A673 (cell line): ENCODE measurements at places on chromosomes 2 and 18. TPM values are rescaled to one million over a fixed set of nuclear protein-coding genes. Genes with fewer than 3 reads are reported as not detected.

DNA sequence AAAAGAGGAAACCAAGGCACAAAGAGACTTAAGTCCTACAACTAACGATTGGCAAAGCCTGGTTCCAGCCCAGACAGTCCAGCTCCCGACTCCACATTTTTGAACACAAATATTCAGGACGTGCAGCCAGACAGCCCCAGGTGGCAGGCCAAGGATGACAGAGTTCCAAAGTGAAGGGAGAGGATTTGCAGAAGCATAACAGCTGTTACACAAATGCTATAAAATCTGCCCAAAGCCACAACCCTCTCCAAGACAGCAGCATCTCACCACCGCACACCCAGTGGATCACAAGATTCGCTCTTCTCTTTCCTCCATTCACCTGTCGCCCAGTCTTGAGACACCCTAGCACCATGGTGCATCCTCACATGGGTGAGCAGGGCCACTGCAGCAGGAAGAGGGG, 227.1 kb upstream of the ID2 start:
- no peak for DNase-seq

DNA sequence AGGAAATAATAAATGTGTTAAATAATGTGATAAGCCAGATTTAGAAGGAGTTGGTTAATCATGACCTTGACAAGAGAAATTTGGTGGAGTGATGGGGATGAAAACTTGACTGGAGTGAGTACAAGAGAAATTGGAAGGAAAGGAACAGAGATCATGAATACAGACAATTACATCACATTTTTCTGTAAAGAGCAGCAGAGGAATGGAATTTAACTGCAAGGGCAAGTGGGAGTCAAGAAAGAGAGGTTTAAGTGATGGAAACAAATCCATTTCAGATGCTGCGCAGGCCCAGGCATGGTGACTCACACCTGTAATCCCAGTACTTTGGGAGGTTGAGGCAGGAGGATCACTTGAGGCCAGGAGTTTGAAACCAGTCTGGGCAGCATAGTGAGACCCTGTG, 46.7 kb downstream of the ICA1L start:
- no peak for DNase-seq

Gene SCYGR4
- total RNA-seq, result not detected in 2 replicates

Gene TRIM43
- total RNA-seq, result not detected in 2 replicates

Gene EFHD1
- total RNA-seq, result 0.58 and 1.4 TPM in 2 replicates

DNA sequence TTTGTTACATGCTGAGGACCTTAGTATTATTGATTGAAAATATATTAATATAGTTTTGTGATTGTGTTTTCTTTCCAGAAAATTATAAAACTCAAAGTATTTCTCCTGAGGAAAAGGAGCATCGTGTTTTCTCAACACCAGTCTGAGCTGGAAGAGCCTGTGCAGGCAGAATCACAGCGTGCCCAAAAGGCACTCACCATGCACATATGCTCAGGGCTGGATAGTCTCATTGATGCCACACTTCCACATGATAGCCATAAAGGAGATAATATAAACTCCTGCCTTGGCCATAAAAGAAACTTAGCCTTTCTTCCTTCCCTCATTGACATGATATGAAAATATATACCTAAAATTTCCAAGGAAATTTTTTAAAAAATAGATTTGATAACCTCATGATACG, 4.0 kb downstream of the PDE1A start:
- no peak for DNase-seq

DNA sequence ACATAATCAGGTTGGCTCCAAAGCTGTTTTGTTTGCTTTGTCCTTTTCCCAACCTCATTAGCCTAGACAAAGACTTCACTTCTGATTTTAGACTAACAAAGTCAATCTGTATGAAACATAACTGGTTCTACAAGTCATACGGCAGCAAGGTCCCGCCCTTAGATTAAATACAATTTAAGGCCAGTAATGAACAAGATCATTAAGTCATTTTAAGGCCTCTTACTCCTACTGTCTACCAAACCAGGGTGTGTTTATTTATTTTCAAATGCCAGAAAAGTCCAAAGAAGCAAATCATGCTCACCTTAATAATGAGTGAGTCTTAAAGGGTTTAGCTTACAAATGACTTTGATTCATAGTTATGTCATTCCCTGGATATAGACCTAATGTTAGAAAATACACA, 148.4 kb upstream of the ACVR2A start:
- DNase-seq, result no peak

DNA sequence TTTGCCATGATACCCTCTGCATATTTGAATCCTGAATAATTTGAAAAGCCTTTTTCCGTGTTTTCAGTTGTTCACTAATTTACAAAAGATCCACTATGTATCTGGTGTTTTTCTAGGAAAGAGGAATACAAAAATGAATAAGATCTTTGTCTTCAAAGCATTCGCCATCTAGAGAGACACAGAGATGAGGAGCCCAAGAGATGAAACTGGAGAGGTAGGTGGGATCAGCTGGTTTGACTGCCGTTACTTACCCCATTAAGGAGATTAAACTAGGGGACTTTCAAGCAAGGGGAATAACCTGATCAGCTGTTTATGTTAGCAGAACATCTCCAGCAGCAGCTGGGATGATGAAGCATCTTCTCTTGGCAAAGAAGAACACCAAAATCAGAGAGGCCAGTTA, 150.2 kb upstream of the SATB2 start:
- no peak for DNase-seq

DNA sequence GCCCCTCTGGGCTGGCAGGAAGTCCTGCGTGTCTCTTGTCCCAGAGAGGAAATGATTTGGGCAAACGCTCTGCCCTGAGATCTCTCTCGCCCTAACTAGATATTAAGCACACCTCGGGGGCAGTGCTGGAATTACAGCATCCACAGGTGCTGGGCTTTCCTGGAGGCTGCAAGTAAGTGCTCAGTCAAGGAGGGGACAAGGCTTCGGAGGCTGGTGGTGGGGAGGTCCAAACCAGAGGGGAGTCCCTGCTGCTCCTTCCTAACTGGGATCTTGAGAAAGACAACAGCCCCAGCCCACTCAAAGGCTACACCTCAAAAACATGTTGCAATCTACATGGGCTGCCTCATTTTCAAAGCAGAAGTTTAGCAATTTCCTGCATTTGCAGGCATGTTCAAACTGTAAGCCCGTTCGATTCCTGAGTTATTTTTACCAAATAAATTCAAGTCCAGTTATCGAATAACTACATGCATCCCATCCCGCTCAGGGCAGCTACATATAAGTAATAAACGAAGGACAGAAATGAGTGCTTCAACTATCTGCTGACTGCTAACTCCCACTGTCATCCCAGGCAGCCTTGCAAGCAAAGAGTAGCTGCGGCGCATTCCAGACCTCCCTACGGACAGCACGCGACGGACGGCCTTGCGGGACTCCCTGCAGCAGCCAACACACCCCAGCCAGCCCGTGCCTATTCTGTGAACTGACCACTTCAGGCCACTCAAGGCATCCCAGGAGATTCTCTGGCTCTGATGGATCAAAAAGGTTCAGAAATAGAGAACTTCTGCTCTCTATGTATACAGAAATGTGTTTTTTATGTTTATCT, 27.5 kb downstream of the ZNF516 start:
- no peak for DNase-seq

GRCh38 chr2:197497326-197497725, 2.3 kb downstream of the HSPD1 start:
- DNase-seq, result no peak

DNA sequence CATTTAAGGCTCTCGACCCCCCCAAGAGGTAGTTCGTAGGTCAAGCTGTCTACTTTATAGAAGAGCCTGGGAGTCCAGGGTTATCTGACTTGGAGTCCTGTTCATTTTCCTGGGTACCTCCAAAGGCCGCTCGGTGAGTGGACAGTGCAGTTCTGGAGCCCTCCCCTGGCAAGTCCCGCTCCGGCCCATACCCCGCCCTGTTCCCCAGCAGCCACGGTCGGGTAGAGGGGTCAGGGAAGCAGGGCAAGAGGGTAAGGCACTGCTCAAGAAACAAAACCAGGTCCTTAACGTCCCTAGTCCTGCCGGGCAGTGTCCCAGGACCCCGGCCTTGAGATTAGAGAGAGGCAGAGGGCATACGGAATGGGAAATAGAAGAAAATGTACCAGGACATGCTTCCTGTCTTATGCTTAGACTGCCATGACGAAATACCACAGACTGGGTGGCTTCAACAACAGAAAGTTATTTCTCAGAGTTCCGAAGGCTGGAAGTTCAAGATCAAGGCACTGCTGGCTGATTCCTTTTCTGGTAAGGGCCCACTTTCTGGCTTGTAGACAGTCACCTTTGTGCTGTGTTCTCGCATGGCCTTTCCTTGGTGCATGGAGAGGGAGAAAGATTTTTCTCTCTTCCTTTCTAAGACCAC, 5.4 kb upstream of the HPCAL1 start:
- no peak for DNase-seq

- no peak for DNase-seq
These were observed at the start of gene VIT for GRCh38 chr2:36696533-36696932. TSS of gene VIT (plus strand) at chr2:36696707. CDS start at chr2:36716371, 19,664 bp downstream.

Gene RTN4
- total RNA-seq, result 244 and 275 TPM in 2 replicates

Gene DES
- total RNA-seq, result not detected in 2 replicates

DNA sequence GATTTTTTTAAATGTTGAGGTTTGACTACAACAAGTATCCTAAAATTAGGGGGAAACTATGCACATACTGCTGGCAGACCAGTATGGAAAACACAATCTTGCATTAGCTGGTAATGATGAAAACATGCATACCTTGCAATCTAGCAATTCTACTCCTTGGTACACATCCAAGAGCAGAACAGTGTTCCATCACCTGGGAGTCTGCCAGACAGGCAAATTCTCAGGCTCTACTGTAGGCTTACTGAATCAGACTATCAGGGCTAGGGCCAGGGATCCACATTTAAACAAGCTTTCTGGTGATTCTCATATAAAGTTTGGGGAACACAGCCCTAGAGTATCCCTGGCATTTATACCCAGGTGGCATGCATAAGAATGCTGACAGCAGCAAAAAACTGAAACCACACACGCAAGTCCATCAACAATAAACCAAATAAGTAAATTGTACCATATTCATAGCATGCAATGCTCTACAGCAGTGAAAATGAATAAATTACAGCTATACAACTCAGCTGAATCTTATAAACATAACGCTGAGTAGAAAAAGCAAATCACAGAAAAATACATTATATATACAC, 13.6 kb downstream of the CDH2 start:
- DNase-seq, result no peak

DNA sequence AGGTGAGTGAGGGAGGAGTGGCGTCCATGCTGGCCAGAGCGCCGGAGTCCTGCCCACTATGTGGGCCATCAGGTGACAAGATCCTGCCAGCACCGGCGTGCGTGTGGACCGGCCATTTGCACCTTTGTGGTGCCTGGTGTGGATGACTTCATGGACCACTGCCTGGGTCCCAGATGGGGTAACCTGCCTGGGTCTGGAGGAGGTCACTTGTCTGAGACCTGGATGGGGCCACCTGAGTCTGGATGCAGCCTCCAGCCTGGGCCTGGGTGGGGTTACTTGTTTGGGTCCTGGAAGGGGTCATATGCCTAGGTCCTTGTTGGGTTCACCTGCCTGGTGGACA, 299.6 kb downstream of the NDUFA10 start:
- DNase-seq, result no peak

GRCh38 chr2:73503992-73504570, 118.4 kb downstream of the ALMS1 start:
- DNase-seq, result no peak

Gene GALNT5
- not detected in 2 replicates for total RNA-seq

DNA sequence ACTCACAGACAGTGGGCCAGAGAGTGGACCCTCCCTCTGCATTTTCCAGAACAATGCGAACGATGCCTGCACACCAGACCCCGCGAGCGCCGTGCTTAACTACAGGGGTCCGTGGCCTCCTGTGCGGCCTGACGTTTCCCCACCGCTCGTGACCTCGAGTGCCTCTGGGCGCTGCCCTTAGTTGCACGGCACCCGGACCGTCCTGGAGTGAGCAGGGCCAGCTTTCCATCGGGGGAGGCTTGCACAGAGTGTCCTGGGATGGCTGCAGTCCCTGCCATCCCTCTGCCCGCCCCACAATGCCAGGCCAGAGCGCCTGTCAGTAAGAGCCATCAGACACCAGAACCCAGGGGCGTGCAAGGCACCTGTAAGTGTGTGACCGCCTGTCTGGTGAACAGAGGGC, 217.0 kb downstream of the TWIST2 start:
- DNase-seq, result no peak

Gene ACP1
- 150 and 161 TPM in 2 replicates for total RNA-seq

Gene STPG4
- 0.37 and 0.75 TPM in 2 replicates for total RNA-seq

DNA sequence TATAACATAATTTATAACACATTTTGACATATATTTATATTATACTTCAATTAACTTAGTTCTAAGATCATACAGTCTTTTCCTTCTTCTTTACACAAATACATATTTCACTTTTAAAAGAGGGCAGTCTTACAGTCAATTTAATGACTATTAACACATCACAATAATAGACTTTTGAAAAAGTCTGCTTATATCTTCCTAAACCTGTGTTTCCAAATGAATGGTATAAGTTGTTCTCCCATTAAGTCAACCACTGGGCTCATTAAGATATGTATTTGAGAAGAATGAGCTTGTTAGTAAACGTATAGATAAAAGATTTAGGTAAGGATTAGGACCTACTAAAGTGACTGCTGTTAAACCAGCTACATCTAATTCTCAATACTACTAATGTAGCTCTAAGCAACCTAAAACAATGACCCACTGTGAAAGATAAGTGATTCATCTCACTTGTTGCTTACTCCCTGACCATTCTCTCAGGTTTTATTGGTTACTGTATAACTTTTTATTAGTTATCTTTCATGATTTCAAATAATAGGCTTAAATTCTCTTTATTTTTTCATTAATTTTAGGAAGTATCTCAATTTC, 27.0 kb downstream of the SLC40A1 start:
- DNase-seq, result no peak

Gene PREPL
- 47.6 and 48.2 TPM in 2 replicates for total RNA-seq

DNA sequence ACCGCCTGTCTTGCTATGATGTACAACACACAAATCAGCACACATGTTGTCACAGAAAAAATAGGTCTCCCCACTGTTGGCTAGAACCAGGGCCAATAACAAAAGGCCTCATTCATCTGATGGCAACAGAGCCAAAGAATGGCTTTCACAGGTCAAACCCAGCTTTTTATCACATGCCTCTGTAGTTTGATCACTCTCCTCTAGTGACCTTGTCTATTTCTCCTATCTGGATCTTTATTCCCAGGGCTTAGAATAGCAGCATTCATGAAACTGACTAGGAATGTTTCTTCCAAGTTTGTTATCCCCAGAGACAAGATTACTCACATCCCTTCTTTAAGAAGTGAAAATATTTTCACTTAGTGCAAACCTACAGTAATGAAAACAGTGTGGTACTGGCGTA, 285.8 kb upstream of the GYPC start:
- DNase-seq, result no peak

DNA sequence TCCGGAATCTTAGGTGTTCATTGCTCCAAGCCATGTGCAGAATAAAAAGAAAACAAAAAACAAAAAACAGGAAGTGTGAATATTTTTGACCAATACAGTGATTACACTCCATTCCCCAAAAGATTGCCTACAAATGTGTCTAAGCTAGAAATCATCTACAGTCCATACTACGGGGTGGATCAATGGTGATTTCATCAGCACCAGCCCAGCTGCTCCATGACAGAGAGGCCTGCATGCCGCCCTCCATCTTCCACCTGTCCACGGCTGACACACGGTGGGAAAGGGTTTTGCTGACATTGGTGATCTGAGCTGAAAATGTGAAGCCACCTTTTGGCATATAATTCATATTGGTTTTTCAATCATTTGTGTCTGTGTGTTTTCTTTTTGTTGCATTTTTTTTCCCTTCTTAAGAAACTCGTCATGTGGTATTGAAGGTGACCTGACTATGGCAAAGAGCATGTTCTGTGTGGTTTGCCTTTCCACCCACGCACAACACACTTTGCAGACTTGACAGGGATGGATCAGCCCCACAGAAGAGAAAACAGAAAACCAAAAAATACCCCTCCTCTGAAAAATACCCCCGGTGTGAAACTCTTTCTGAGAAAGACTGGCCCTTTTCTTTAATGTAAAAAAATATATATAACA, 533.1 kb downstream of the RNF144A start:
- DNase-seq, result no peak
